ENCODE measurements at places on chromosomes 11 and 22.
A peak's percentile ranks its signal among the peaks of the same experiment; 100 is the strongest.

- ATAC-seq, result peak; percentile 74
These were observed 170.2 kb downstream of the BRD1 start for GRCh38 chr22:49657275-49657973.

- ATAC-seq, result peak; percentile 63
These were observed 7.8 kb downstream of the SLC5A1 start for GRCh38 chr22:32050678-32051515.

DNA sequence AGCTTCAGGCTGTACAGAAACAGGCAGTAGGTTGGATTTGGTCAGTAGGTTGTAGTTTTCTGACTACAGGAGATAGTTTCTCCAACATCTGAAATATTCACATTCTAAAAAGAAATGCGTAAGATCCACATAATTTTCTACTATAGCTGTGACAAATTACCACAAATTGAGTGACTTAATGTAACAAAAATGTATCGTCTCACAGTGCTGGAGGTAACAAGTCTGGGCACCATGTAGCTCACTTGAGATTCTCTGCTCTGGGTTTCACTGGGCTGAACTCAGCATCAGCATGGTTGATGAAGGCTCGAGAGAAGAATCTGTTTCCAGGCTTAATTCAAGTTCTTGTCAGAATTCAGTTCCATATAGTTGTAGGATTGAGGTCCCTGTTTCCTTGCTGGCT is 350.9 kb upstream of the CCDC179 start:
- no peak for ATAC-seq

- no peak for ATAC-seq
These were observed 20.2 kb downstream of the ST3GAL4 start for GRCh38 chr11:126375726-126376125.

- ATAC-seq, result no peak
These were observed 400.2 kb upstream of the DDI1 start for GRCh38 chr11:103636232-103636631.

DNA sequence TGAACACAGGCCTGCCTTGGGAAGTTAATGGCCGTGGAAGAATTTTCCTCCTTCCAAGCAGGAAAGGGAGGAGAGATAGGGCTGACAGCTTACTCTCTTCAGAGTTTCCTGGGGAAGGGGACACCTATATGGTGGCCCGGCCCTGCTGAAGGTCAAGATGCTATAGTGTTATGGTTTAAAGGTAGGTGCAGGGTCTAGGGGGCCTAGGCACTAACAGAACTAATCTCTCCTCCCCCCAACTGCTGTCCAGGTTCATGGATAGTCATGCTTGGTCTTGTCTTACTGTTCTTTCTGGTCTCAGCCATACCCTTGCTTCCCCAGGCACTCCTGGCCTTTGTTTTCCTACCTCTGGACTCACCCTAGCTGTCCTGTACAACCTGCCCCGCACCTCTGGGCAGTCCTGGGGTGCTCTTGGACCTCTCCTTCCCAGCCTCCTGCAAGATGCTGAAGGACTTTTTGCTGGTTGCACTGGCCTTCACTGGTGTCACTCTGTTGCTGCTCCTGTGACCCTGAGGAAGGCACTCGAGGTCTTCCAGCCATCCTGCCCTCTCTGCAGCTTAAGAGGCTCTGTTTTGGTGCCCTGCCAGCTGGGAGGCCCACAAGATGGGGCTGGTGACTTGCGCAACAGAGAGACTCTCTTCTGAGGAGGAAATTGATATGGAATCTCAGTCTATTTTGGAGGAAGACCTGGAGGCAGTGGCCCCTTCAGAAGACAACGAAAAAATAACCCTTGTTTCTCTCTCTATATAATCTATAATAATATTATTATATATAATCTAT is 17.9 kb downstream of the SEC14L3 start:
- no peak for ATAC-seq

- no peak for ATAC-seq
These were observed 106.9 kb downstream of the KIAA1671 start for GRCh38 chr22:25059438-25059837.

DNA sequence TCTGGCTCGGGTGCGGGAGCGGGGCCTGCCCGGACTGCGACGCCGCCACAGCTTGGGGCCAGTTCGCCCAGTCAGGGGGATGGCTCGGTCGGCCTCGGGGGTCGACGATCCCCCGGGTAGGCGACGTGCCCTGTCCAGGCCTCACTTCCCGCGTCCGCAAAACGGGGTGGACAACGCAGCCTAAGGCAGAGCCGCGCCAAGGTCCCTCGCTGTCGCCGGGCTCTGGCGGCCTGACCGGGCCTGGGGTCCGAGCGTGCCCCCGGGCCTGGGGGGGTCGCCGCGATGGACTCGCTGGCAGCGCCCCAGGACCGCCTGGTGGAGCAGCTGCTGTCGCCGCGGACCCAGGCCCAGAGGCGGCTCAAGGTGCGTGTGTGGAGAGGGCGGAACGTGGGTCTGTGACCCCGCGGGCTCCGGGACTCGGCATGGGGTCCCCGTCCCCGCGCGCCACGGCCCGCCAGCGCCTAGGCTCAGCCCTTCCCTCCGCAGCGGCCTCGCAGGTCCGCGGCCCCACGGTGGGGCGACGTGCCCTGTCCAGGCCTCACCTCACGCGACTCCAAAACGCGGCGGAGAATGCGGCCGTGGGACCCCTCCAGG is 4.2 kb downstream of the SEPTIN5 start:
- ATAC-seq, result no peak

DNA sequence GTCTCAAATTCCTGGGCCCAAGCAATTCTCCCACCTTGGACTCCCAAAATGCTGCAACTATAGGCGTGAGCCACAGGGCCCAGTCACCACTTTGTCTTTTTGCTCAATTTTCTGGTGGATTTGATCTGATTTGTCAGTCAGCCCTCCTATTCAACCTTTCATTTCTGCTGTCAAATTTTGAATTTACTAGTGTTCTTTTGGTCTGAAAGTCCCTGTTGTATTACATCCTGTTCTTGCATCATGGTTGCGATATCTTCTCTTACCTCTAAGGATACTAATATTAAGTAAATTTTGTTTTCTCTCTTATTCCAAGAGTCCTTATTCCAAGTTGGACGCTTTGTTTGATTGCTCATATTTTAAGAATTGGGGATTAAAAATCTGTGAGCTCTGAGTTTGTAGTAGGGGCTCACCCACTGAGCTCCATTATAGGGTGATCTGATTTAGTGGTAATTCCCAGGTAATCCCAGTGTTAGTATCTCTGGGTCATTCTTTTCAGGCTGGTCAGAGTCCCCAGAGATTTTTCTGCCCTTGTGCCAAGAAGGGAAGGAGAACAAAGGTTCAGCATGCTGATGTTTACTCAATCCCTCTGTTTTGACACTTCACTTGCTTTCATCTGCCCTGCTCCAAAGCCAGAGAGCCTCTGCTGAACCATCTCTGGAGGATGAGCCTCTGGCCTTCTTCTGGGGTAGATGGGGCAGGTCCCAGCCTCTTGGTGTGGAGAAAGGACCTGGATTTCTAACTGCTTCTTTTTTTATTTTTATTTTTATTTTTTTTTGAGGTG is 10.0 kb downstream of the UPB1 start:
- no peak for ATAC-seq

GRCh38 chr11:48036011-48036410 is 55.7 kb downstream of the PTPRJ start:
- no peak for ATAC-seq

DNA sequence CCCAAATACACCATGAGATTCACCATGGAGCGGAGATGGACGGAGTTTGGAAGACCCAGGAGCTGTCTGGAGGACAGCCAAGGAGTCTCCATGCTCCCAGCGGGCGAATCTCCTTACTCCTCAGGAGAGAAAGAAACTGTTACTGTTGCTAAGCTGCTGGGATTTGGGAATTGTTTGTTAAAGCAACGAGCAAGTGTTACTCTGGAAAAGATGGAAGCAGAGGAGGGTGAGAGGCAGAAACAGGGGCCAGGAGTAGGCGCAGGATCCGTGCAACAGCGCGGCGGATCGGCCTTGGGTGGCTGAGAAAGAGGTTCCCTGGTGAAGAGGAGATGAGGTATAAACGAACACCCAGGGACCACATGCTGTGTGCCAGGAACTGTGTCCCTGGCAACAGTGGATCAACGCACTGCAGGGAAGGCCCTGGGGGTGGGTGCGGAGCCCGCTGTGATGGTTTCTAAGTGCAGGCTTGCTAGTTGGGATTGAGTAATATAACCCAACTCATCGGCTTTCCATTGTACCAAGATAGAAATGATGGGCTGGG is 1436.4 kb downstream of the BRD1 start:
- no peak for ATAC-seq

- ATAC-seq, result peak; percentile 91
These were observed 28.3 kb downstream of the SERHL2 start for GRCh38 chr22:42581762-42582716.

DNA sequence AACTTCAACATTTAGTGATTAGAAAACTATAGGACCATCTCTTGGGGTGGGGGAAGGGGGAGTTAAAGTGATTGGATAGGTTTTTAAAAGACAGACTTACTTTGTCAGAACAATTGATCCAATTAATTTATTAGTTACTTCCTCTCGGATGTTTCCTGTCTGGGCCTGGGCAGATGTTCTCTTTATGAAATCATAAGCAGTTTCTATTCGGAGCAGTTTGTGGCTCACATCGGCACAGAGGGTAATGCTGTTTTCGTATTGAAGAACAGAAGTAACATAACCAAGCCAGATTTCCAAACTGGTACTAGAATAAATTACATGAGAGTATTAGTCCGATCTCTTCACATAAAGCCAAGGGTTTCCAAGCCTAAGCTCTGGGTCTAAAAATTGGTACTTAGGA is 20.6 kb downstream of the PIWIL3 start:
- no peak for ATAC-seq

DNA sequence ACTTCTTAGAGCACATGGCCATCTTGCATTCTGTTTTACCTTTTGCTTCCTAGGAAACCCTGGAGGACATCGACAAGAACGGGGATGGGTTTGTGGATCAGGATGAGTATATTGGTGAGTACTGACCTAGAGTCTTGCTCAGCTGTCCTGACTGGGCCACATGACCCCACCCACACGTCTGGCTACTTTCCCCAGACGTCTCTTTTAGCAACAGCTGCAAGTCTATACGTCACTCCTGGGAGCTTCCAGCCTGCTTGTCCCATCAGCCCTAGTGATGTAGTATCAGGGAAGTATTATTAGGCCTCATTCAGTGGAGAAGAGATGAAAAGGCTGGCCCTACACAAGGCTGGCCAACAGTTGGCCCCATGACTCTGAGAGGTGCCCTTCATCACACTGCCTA is 9.6 kb downstream of the RCN1 start:
- no peak for ATAC-seq

GRCh38 chr11:340539-341512 is 20.2 kb upstream of the IFITM3 start:
- ATAC-seq, result no peak

GRCh38 chr22:31350410-31350863 is 4.3 kb upstream of the PATZ1 start:
- no peak for ATAC-seq

GRCh38 chr11:116851626-116852025 is 14.2 kb upstream of the APOA1 start:
- ATAC-seq, result peak; percentile 39

DNA sequence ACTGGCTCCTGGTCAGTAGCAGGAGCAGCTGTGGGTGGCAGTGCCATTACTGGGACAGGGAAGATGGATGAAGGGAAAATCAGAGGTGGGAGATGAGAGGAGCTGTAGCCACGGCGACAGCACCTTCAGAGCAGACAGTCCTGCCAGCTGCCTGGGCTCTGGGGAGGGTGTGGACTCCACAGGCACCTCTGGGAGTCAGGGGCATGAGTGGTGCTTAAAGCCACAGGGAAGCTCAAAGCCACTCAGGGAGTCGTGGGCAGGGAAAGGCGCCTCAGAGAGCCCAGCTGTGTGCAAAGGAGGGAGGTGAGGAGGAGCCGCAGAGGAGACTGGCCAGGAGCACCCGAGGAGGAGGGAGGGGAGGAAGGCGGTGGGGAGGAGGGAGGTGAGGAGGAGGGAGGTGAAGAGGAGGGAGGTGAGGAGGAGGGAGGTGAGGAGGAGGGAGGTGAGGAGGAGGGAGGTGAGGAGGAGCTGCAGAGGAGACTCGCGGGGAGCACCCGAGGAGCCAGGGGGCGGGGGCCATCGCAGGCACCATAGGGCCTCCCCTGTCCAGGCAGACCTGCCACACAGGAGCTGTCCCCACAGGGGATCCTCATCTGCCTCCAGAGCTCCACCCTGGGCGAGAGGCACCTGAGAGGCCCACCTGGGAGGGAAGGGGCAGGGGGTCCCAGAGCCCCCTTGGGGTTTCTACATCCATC is 977.6 kb downstream of the BRD1 start:
- ATAC-seq, result no peak

DNA sequence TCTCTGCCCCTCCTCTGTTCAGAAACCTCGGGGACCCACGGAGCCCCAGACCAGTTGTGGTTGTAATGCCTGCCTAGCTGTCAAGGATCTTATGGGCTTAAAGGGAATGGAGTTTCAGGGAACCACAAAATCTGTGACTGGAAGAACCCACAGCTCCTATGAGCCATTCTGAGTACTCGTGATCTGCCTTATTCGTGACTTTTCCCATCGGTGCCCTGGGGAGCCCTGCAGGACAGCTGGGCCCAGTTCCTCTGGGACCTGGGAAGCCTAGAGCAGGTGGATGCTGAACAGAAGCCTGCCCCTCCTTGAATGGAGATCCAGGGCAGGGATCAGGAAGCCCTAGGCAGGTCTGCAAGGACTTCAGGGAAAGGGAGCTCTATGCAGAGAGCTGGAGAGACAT is 42.1 kb upstream of the TTC12 start:
- no peak for ATAC-seq

GRCh38 chr11:120121336-120121735 is 16.6 kb downstream of the TRIM29 start:
- no peak for ATAC-seq

- no peak for ATAC-seq
These were observed 5.8 kb downstream of the MS4A12 start for GRCh38 chr11:60498399-60498798.

- no peak for ATAC-seq
These were observed 77.4 kb downstream of the MS4A13 start for GRCh38 chr11:60592601-60593000.

DNA sequence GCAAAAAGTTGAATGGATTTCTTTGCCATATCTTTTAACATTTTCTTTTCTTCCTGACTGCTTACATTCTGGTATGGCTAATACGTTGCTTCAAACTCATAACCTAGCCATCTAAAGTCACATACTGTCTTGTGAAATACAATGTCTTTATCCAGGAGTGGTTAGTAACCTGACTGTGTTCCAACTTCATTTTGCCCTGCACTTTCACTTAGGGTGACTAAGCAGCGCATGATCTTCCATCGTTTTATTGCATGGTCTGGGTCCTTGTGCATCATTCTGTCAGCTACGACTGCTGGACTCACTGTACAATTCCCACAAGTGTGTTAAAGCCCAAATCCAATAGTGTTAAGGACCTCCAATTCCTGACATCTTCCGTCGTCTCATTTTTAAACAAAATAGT is 403.2 kb downstream of the NTM start:
- no peak for ATAC-seq

DNA sequence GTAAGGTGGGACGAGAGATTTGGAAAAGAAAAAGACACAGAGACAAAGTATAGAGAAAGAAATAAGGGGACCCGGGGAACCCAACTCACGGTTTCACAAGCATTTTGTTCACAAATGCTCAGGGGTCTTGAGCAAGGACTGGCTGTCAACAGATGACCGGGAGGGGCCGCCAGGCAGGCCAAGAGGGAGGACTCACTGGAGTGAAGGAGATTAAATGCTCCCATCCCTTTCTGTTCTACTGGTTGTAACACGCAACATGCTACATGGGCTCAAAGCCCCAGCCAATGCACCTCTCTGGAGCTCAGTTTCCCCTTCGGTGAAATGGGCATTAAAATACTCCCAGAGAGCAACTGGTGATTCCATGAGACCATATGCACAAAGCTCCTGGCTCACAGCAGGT is 13.4 kb downstream of the SHANK2 start:
- ATAC-seq, result no peak

GRCh38 chr11:119684361-119685110 is 44.5 kb downstream of the NECTIN1 start:
- no peak for ATAC-seq
